NCI-H226 (cell line): ENCODE measurements at places on chromosomes 5 and 9.
A peak's percentile ranks its signal among the peaks of the same experiment; 100 is the strongest.

GRCh38 chr5:55852503-55852902, 1.3 kb downstream of the IL31RA start:
- no peak for DNase-seq

DNA sequence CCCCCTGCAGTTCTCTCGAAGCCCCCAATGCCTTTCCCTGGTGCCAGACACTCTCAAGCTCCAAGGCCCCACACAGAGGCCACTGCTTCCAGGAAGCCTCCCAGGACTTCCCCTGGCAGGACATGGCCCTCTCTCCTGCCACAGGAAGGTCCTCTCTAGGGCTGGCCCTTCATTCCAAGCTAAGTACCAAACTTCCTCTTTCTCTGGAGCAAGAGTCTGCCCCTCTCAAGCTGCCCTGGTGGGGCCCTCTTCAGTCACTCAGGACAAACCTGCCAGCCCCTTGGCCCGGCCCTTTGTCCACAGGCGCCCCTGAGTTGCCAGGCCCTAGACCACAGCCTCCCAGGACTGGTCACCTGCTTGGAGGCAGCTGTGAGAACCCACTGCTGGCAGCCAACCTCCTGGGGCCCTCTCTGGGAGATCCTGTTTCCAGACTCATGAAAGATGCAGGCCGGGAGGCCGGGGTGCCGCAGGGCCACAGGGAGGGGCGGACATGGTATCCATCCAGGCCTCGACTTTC, 6.6 kb downstream of the NINJ1 start:
- no peak for DNase-seq

DNA sequence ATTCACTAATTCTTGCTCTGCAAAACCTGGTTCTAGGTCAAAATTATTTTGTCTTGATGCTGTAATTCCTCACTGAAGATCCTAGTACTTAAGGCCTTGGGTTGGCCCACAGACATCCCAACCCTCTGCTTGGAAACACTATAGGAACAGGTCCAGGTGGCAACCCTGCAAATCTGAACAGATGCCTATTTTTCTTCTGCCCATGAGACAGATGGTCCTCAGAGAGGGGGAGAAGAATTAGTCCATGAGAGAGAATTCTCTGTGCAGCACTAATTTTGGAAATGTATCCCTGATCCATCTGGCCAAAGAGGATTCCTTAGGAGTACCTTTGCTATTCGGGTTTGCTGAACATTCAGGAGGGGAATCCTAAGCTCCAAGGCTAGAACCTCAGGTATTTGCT, 156.3 kb downstream of the ELAVL2 start:
- DNase-seq, result no peak

DNA sequence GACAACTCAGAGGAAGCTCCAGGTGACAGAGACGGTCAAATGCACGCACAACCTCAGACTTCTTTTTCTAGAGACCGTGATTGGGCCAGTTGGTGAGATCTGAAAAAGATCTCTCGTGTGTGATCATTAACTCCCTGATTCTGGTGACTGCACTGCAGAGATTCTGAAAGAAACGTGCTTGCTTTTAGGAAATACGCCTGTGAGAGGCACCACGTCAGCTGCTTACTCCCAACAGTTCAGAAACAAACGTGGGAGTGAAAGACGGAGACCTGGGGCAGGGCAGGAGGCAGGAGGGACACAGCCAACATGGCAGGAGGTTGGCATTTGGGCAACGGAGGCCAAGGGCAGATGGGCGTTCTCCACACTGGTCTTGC, 15.9 kb downstream of the SLC12A7 start:
- no peak for DNase-seq

DNA sequence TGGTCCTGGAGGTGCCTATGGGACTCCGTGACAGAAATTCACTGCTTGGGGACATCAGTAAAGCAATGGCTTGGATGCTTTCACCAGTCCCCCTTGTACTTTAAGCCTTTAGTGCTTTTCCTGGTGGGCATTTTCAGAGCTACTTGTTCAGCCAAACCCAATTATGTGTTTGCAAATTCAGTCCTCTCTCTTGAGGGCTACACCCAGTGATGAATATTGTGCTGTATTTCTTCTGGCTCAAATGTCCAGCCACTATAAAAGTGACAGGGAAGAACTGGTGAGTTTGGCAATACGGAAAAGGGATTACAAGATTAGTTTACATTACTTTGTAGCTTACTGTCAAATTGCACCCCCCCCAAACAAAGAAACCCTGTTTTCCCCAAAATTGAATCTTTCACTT, 4.5 kb downstream of the THBS4 start:
- no peak for DNase-seq

DNA sequence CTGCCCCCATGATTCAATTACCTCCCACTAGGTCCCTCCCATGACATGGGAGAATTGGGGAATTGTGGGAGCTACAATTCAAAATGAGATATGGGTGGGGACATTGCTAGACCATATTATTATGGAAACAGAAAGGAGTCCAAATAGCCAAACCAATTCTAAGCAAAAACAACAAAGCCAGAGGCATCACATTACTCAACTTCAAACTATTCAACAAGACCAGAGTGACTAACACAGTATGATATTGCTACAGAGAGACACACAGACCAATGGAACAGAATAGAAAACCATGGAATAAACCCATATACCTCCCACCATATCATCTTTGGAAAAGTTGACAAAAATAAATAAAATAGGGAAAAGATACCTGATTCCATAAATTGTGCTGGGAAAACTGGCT, 710.5 kb upstream of the CDH9 start:
- peak; percentile 37 for DNase-seq
